ENCODE measurements at places on chromosomes 3 and 15. TPM values are rescaled to one million over a fixed set of nuclear protein-coding genes. Genes with fewer than 3 reads are reported as not detected.

DNA sequence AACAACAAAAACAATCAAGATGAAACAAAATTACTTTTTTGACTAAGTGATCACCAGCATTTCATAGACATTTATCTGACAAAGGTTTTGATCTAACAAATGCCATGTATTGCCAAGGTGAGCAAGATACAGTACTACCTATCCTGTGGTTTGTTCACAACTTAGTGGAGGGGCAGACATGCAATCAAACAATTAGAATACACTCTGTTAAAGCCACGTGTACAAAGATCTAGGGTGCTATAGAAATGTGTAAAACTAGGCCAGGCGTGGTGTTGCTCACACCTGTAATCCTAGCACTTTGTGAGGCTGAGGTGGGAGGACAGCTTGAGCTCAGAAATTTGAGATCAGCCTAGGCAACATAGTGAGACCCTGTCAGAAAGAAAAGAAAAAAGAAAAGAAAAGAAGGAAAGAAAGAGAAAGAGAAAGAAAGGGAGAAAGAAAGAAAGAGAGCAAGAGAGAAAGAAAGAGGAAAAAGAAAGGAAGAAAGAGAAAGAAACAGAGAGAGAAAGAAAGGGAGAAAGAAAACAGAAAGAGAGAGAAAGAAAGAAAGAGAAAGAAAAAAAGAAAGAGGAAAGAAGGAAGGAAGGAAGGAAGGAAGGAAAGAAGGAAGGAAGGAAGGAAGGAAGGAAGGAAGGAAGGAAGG lies 1.4 kb upstream of the TRIM69 start:
- no peak overlapping the region for H3K27ac ChIP-seq
- H3K4me1 ChIP-seq: peaks cover 6% of the 10 kb centered on the region
- no peak for DNase-seq

PPM1L gene
- 0.28 TPM for total RNA-seq

GRCh38 chr15:49315391-49315823 lies 107.6 kb upstream of the FGF7 start:
- H3K27me3 ChIP-seq: no peaks in the 10 kb centered on the region
- peaks cover 6% of the 10 kb centered on the region for H3K4me1 ChIP-seq
- no peak for DNase-seq
- no peak overlapping the region for H3K27ac ChIP-seq
- H3K36me3 ChIP-seq: peaks cover 10% of the 10 kb centered on the region
- no peak overlapping the region for H3K4me3 ChIP-seq

- H3K27ac ChIP-seq: no peak overlapping the region
- no peaks in the 10 kb centered on the region for H3K36me3 ChIP-seq
- H3K4me3 ChIP-seq: no peak overlapping the region
- peaks cover 2% of the 10 kb centered on the region for H3K27me3 ChIP-seq
- DNase-seq: no peak
These were observed 11.5 kb downstream of the CRYGS start for GRCh38 chr3:186532598-186533072.

GRCh38 chr15:80878867-80879250 lies 99.7 kb downstream of the CEMIP start:
- H3K36me3 ChIP-seq: peaks cover 78% of the 10 kb centered on the region
- no peak overlapping the region for H3K4me3 ChIP-seq
- H3K27ac ChIP-seq: peak overlapping the region; percentile 17
- no peaks in the 10 kb centered on the region for H3K27me3 ChIP-seq

GRCh38 chr3:4343258-4343657 lies 40.1 kb downstream of the SETMAR start:
- peaks cover 8% of the 10 kb centered on the region for H3K4me1 ChIP-seq
- no peaks in the 10 kb centered on the region for H3K27me3 ChIP-seq
- H3K4me3 ChIP-seq: no peak overlapping the region
- no peaks in the 10 kb centered on the region for H3K36me3 ChIP-seq

RASL12 gene
- total RNA-seq: under 0.01 TPM

- peaks cover 6% of the 10 kb centered on the region for H3K4me1 ChIP-seq
- H3K4me3 ChIP-seq: no peak overlapping the region
- H3K27me3 ChIP-seq: no peaks in the 10 kb centered on the region
- H3K27ac ChIP-seq: no peak overlapping the region
- DNase-seq: no peak
- H3K36me3 ChIP-seq: peaks cover 7% of the 10 kb centered on the region
These were observed 317.8 kb downstream of the LPP start for GRCh38 chr3:188471723-188472122.

DNA sequence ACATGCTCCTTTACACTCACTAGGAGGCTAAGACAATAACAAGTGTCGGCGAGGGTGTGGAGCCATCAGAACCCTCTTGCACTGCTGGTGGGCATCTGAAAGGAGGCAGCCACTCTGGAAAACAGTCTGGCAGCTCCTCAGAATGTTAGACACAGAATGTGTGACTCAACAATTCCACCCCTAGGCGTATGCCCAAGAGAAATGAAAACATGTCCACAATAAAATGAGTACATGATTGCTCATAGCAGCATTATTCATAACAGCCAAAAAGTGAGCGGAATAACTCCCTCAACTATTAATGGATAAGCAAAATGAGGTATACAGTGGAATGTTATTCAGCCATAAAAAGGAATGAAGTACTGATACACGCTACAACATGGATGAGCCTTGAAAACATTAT lies 57.8 kb downstream of the WNT7A start:
- no peaks in the 10 kb centered on the region for H3K36me3 ChIP-seq
- H3K27me3 ChIP-seq: no peaks in the 10 kb centered on the region
- no peaks in the 10 kb centered on the region for H3K4me1 ChIP-seq
- H3K4me3 ChIP-seq: no peak overlapping the region
- no peak overlapping the region for H3K27ac ChIP-seq
- no peak for DNase-seq

GRCh38 chr15:56892659-56893363 lies 25.6 kb upstream of the TCF12 start:
- H3K4me1 ChIP-seq: peaks cover 1% of the 10 kb centered on the region
- H3K36me3 ChIP-seq: no peaks in the 10 kb centered on the region
- DNase-seq: no peak
- no peak overlapping the region for H3K27ac ChIP-seq
- H3K4me3 ChIP-seq: no peak overlapping the region

ISLR2 gene
- total RNA-seq: not detected

Measured in IMR-90 (cell line).